ENCODE measurements at places on chromosomes 2 and 18.

DNA sequence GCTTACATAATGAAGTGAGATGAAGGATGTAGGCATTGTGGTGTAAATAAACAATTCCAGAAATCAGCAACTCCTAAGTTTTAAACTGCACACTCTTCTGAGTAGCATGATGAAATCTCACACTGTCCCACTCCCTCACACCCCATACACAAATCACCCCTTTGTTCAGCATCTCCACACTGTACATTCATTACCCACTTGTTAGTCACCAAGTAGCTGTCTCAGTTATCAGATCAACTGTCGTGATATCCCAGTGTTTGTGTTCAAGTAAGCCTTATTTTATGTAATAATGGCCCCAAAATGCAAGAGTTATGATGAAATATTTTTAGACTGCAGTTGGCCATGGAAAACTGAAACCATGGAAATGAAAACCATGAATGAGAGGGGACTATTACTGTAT lies 135.7 kb downstream of the GRB14 start:
- DNase-seq: no peak

DNA sequence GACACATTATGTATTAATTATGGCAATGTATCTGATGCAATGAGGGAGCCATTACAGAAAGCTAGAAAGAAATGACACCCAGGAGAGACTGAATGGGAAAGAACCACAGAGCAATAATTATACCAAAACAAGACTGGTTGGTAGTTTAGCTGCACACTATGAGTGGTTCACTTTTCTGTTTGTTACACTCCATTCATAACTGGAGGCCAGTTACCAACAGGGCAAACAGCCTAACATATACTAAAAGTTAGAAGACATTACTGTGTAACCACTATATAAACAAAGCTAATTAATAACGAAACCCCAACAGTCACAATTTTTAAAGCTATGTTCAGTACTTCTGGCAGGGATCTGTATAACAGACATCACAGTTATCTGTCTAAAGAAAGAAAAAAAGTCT lies 49.4 kb downstream of the NBAS start:
- DNase-seq: no peak

DNA sequence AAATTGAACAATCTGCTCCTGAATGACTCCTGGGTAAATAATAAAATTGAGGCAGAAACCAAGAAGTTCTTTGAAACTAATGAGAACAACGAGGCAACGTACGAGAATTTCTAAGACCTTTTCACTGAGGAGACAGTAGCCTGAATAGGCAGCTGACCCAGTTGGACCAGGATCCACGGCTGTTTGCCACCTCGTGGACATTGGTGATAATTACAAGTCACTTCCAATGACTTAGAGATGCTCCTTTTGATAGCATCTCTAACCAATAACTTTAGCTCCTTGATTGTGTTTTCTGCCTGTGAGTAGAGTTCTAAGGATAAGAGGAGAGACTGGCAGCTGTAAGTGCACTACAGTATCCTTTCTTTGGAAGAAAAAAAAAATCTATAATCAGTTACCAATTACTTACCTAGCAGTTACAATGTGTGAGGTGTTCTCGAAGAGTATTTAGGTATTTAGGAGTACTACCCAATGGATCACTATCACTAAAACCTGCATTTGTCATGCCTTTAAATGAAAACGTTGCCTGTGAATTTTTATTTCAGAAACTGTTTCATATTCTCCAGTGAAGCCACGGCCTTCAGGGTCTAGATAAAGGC lies 31.3 kb upstream of the CNTNAP5 start:
- DNase-seq: peak; percentile 75

DNA sequence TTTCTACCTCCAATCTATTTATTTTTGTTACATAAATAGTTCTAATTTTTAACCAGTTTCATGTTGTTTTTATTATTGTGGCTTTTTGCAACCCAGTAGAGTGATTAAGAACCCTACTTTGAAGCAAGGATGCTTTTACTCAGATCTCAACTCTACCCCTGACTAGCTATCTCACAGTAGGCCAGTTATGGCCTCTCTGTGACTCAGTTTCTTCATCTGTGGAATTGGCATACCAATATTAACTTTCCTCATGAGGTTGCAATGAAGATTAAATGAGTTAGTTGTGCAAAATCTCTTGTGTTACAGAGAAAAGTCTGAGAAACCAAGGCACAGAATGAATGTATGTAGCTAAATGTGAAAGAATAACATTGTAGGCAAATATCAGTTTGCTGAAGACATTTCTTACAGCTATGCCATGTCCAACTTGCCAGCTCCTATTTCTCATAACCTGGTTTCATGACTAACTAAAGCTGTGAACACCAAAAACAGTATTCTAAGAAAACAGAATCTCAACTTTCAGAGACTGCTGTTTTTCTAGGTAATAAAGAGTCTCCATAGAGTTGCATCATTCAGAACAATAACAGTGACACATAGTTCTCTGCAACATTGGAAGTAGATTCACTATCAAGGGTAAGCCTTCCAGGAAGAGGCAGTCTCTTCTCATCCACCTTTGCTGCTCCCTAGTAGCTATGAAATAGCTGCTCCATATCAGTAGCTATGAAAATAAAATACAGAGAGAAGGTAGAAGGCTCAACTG lies 33.2 kb upstream of the CYTIP start:
- no peak for DNase-seq

DNA sequence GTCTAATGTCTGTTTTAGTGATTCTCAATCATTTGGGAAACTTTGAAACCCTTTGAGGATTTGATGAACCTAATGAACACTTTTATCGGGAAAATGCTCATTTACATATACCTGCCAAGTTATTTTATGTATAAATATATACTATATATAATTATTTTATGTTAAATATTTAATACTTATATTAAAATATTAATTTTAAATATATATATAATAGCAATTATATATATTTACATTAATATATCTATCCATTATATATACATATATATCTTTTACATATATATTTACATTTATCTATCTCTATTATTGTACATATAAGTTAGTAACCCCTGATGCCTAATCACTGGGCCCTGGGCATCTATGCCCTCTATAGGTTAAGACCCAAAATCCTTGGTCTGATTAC lies 763.3 kb upstream of the FSHR start:
- DNase-seq: no peak

DNA sequence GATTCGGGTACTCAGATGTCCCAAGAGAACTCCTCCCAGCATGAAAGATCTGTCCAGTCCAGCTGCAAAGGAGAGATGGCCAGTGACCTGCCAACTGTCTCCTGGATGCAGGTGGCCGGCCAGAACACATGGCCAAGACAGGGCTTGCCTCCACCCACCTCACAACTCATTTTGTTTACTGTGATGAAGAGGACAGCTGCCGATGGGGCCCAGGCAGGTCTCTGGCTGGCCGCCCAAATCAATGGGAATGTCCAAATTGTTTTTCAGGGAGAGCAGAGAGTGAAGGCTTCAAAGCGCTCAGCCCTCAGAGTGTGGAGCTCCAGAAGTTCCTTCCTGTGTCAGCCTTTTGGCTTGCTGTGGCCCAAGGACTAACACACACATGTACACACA lies 41.9 kb downstream of the FOSL2 start:
- peak; percentile 17 for DNase-seq

GRCh38 chr2:2472044-2472443 lies 141.0 kb upstream of the MYT1L start:
- no peak for DNase-seq

GRCh38 chr2:71930049-71930681 lies 217.5 kb downstream of the CYP26B1 start:
- no peak for DNase-seq

DNA sequence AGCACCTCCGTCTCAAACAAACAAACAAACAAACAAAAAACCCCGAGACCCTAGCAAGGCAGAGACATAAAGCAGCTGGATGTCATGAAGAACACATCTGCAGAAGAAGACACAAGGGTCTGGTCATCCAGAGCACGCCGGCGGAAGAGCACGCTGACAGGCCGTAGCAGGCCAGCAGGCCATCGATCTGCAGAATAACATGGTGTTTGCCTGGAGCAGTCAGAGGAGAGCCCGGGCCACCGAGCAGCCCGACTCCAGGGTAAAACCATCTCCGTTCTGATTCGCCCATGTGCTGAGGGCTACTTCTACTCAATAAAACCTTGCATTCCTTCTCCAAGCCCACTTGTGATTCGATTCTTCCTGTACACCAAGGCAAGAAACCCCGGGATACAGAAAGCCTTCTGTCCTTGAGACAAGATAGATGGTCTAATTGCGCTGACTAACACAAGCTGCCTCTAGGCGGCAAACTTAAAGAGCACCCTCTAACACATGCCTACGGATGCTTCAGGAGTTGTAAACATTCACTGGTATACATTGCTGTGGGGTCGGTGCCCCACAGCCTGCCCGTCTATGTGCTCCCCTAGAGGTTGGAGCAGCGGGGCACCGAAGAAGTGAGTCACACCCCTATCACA lies 549.8 kb upstream of the NRXN1 start:
- DNase-seq: no peak

- no peak for DNase-seq
Observed at GRCh38 chr2:175976391-175977157, 25.5 kb downstream of the LNPK start.

DNA sequence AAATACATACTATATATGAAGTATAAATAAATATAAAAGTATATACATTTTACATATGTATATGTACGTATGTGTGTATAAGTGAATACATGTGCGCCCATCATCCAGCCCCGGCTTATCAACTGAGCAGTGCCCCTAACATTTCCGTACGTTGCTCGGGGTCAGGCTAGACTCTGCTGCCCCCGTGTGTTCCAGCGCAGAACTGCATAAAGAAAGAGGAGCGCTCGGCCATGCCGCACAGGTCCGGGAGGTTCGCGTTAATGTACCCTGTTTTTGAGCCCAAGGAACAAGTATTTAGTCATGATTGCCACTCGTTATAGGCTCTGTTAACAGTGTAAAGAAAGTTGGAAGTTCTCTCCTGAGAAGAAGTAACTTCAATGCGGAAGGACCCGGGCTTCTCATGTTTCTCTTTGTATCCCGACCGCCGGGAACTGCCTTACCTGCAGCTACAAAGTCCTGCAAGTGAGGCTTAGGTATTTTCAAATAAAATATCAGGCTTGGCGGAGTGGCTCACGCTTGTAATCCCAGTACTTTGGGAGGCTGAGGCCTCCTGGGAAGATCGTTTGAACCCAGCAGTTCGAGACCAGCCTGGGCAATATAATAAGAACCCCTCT lies 55.7 kb downstream of the CD8B2 start:
- peak; percentile 76 for DNase-seq

GRCh38 chr2:70143314-70144150 lies 47.3 kb downstream of the C2orf42 start:
- DNase-seq: peak; percentile 58

DNA sequence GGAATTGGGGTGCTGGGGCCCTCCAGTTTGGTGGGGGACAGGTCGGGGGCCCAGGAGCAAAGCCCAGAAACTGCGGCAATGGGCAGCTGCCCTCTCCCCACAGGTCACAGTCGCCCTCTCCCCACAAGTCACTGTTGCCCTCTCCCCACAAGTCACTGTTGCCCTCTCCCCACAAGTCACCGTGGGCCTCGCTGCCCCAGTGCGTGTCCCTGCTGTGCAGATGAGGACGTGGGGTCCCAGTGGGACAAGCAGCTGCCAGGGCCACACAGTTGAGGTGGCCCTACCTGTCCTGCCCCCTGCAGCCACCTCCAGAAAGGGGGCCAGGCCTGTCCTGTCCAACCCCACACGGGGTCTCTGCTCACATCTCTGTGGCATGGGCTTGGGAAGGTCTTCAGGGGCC lies 13.0 kb upstream of the AGXT start:
- no peak for DNase-seq

DNA sequence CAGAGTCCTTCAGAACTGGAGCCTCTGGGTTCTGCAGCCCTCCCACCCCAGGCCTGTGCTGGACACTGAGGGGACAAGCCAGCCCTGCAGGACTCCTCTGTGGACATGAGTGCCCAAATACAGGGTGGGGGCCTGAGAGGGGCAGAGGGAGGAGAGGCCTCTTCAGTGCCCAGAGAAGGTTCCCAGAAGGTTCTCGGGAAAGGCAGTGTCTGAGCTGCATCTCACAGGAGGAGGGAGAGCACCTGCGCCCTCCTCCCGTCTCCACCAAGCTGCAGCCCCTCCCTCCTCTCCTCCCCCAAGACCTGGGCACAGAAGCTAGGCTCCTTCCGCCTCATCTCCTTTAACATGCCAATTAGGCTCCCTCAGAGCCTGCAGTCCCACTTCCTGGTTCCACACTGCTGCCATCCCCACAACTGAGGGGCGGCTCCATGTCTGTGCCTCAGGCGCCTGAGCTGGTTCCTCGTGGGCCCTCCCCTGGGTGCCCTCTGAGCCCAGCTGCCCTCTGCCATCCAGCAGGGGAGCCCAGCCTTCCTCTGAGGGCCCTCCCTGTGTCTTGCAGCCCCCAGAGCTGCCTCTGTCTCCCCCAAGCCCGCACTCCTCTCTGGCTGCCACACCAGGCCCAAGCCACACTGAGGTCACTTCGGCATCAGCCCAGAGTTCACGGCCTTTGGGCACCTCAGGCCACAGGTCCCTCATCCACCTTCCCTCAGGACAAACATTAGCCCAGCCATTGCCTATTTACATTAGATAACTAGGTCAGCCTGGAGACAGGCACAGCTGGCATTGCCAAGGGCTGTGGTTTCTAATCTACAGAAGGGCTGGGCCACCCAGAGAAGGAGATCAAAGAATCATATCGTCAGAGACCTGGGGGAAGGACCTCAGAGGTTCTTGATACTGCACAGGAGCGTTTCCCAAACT lies 28.9 kb downstream of the KCNK3 start:
- DNase-seq: peak; percentile 28

DNA sequence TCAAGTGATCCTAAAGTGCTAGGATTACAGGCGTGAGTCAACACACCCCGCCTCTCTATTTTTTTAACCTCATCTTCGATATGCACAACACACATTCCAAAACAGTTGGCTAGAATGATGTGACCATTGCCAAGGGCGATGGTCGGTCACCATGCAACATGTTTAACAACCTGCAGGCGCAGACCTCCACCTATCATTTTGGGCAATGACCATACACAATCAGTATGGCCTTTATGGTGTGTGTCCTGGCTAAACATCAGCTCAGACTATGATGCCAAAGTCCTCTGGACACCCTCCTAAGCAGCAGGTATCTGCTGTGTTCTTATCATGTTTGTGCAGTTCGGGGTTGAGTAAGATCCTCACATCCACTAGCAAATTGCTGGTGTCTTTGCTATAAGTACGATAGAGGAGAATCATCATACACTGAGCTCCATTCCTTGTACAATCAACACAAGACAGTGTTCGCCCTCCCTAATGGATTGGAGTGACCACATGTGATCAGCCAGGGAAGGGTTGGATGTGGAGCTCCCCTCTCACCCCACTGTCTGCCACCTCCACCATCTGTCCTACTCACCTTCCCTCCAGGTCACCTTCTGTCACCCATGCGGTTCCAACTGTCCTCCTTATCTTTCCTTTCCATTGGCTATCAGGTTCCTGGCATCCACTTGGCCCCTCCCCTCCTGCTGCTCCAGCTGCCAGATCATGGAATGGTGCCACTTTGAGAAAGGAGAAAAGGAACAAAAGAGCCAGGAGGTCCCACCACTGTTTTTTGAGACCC lies 7.9 kb upstream of the RNF152 start:
- DNase-seq: no peak

DNA sequence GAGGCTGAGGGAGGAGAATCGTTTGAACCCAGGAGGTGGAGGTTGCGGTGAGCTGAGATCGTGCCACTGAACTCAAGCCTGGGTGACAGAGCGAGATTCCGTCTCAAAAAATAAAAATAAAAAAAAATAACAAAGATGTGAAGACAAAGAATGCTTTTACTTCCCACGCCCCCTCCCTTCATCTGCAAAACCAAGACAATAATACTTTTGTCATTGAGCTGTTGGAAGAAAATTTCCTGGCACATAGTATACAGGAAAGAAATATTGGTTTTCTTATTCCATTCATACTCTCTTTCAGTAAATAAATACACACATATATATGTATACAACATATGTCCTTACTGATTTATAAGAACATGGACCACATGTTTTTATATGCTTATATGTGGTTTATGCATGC lies 12.2 kb downstream of the GREB1 start:
- DNase-seq: no peak

Data from HT-29 (cell line).